Stimulated activated CD4-positive, alpha-beta T cell treated with anti-CD3 and anti-CD28 coated beads, Interleukin-4, amount 100 ng/mL, for 1 hour (primary cell): ENCODE measurements at places on chromosomes 6 and 20.

DNA sequence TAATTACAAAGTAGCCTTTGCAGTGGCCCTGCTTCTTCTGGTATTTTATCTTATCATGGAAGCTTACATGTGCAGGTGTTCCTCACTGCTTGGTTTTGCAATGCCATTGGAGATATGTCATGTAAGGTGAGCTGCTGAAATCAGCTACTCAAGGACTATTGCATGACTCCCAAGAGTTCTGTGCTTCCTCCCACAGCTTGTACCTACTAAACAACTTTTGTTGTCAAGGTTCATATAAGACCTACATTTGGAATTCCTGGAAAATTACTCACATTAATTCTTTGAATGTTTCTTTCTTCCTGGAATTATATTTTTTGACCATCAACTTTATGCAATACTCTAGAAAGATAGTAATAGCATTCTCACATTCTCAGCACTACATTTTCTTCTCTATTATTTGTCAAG lies 427.5 kb upstream of the HSF2 start:
- DNase-seq = no peak

DNA sequence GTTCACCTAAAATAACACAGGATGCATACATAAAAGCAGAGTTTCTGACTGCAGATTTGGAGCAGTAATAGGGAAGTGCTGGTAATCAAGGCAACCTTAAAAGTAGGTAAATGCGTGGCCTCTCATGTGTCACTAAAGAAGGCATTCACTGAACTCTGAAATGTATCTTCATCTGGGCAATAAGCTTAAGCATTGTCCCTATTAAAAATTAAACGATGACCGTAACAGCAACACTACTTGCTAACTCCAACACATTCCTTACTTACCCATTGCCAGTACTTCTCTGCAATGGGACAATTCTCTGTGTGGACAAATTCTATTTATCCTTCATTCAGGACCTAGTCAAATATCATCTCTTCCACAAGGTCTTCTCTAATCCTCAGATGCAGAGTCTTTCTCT lies 19.9 kb downstream of the ADGRF1 start:
- no peak for DNase-seq

- DNase-seq = no peak
Observed at GRCh38 chr6:139369568-139370282, 4.7 kb downstream of the CITED2 start.

DNA sequence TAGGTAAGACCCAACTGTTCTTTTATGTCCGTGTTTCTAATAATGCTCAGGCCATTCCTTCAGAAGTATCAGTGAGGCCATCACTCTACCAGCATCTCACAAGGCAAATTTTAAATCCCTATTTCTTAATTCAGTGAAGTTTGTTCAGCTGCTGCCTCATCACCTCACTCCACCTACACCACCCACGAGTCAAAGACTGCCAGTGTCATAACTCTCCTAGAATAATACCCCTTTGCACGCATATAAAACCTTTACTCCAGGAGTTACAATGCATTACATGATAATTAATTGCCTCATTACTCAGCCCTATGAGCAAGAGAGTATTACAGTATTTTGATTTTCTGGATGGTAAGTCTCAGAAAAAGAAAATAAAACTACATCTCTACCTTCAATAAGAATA lies 793.6 kb downstream of the TFAP2A start:
- DNase-seq = no peak

- no peak for DNase-seq
Observed at GRCh38 chr20:49695830-49696229, 17.8 kb downstream of the B4GALT5 start.

- no peak for DNase-seq
Observed at GRCh38 chr20:48025661-48026060, 240.4 kb upstream of the SULF2 start.

- peak; percentile 51 for DNase-seq
Observed at GRCh38 chr6:43628393-43629103, 516 bp downstream of the GTPBP2 start.

- no peak for DNase-seq
Observed at GRCh38 chr20:15814360-15814759, 758.9 kb downstream of the KIF16B start.

DNA sequence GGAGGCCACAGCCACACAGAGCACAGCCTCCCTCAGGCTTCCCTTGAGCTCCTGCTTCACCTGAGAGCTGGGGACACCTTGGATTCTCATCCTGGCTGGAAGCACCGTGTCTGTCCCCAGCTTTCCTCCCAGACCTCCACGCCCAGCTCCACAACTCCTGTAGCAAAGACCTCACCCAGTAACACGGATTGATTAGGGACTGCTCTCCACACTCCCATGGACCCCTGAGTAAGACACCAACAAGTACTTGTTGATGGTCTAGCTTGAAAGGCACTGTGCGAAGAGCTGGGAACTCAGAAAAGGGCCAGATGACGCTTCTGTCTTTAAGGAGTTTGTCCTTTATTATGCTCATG lies 109.6 kb downstream of the DLL1 start:
- DNase-seq = no peak

GRCh38 chr20:35823937-35824336 lies 52.1 kb downstream of the PHF20 start:
- no peak for DNase-seq

- DNase-seq = no peak
Observed at GRCh38 chr6:32761548-32761947, 1.8 kb downstream of the HLA-DQB2 start.

- no peak for DNase-seq
Observed at GRCh38 chr6:52788478-52788877, 15.1 kb downstream of the GSTA1 start.

DNA sequence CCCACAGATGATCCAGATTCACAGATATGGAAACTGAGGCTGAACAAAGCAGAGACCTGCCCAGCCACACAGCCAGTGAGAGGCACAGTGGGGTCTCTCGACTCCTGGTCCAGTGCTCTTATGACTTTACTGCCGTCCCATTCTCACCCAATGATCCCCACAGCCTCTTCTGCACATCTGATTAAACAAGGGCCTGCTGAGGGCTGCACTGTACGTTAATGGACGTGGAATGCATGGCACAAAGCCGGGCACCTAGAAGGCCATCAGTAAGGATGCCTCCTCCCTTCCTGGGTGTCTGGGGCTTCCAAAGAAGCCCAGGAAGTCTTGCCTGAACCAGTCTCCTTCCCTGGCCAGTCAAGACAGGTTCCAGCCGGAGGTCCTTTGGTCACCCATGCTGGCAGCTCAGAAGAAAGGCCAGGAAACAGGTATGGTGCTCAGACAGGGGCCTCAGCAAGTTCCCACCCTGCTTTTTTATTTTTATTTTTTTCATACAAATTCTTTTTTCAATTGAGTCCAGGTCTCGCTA lies 3.8 kb downstream of the TFEB start:
- DNase-seq = no peak
